CD4-positive, alpha-beta T cell treated with Interleukin-1 beta for 1 hour (primary cell): ENCODE measurements at places on chromosomes 6 and 20.
A peak's percentile ranks its signal among the peaks of the same experiment; 100 is the strongest.

GRCh38 chr6:100447081-100447899 is 17.4 kb downstream of the SIM1 start:
- DNase-seq: no peak

- DNase-seq: peak; percentile 68
Measured at GRCh38 chr6:446418-447366, 55.1 kb downstream of the IRF4 start.

- DNase-seq: no peak
Measured at GRCh38 chr20:56945057-56945456, 316.0 kb downstream of the TFAP2C start.

- DNase-seq: no peak
Measured at GRCh38 chr6:123594776-123595175, 42.0 kb downstream of the TRDN start.

- no peak for DNase-seq
Measured at GRCh38 chr20:5548902-5549599, 201.2 kb upstream of the SHLD1 start.

- DNase-seq: no peak
Measured at GRCh38 chr20:37228082-37228481, 33.5 kb downstream of the GHRH start.

DNA sequence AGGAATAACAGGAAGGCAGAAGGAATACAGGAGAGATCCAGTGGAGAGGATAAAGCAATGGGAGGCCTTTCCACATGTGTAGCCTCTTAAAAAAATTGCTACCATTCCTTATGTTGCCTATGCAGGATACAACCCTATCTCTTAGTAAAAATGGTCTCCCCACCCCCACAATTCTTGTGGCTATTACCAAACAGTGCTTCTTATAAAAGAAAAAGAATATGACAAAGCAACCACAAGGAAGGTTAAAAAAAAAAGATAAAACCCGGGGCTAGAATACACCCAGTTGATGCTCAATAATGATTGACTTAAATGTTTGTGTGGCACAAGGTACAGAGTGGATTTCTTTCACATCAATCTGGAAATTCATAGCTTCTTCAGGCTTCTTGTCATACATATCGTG is 250.9 kb downstream of the HIVEP2 start:
- no peak for DNase-seq

GRCh38 chr6:53931086-53931485 is 136.3 kb downstream of the LRRC1 start:
- DNase-seq: no peak
